ENCODE measurements at places on chromosomes 16 and 17.
A peak's percentile ranks its signal among the peaks of the same experiment; 100 is the strongest.

- DNase-seq, result no peak
These were observed 670.1 kb upstream of the CA10 start for GRCh38 chr17:52828621-52829020.

DNA sequence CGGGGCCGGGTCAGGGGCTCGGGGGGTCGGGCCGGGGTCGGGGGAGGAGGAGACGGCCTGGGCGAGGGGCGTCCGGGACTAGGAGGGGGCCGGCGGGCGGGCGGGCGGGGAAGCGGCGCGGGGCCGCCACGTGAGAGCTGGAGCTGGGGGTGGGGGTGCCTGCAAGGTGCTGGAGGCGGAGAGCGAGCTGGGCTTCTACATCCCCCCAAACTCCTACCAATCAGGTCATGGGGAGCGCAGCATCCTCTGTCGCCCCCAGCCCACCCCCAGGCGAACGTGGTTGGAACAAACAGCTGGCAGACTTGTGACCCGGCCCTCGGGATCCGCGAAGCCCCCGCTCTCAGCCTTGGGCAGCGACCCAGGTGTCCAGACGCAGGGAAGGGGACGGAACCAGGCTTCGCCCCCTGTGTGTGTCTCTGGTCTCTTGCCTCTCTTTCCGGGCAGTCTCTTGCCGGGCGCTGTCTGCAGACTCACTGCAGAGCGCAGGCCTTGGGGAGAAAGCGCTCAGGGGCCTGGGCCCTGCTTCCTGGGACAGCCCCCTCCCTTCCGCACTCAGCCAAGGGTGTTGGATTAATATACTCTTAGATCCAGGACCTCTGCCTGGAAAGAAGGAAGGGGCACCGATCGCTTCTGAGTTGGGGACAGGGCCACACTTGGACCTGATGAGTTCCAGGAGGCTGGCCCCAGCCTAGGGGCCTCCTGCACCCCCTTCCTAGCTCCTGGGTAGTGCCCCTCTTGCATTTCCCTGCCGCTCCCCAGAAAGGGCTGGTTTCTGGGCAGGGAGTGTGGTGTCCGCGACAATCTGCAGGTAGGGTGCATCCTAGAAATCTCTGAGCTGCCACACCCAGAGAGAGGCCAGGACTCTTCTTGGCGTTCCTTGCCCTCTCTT, 722 bp downstream of the RASL10B start:
- DNase-seq, result no peak

- DNase-seq, result no peak
These were observed 23.0 kb downstream of the NSMCE1 start for GRCh38 chr16:27245276-27246172.

DNA sequence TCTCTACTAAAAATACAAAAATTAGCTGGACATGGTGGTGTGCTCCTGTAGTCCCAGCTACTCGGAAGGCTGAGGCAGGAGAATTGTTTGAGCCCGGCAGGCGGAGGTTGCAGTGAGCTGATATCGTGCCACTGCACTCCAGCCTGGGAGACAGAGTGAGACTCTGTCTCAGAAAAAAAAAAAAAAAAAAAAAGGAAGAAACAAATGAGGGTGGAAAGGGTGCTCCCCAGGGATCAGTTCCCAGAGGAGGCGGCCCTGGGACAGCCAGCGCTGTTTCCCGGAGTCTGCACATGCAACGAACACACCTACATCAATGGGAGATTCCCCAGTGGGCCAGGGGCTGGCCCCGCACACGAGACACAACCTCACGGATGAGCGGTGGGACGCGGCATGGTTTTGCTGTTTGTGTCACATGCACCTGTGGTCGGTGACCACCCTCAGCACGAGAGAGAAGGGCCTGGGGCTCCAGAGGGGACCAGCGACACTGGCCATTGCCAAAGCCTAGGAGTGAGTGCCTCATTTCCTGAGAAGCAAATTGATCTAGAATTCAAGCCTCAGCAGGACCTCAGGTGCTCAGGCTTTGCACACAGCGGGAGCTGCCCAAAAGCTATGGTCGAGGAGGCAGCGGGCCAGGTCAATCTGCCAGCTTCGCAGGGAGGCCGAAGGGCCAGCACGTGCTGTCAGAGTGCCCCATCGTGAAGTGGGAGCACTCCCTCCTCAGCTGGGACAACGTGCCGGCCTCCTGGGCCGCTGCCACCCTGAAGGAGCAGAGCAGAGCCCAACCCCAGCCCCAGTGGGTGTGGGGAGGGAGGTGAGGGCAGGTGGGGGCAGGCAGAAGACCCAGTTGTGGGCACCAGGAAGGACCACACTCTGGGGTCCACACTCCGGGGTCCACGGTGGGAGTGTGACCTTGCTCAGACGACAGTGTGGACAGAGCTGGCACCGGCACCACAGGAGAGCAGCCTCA, 13.8 kb upstream of the WDR45B start:
- no peak for DNase-seq

DNA sequence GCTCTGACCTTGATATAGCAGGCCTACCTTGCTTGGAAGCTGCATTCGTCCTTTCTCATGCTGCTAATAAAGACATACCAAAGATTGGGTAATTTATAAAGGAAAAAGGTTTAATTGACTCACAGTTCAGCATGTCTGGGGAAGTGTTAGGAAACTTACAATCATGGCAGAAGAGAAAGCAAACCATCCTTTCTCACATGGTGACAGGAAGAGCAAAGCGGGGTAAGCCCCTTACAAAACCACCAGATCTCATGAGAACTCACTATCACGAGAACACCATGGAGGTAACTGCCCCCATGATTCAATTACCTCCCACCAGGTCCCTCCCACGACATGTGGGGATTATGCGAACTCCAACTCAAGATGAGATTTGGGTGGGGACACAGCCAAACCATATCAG, 6.0 kb upstream of the MAPT start:
- no peak for DNase-seq

- no peak for DNase-seq
These were observed 2.8 kb upstream of the IL21R start for GRCh38 chr16:27398894-27399853.

- peak; percentile 12 for DNase-seq
These were observed 38.0 kb upstream of the CPHXL start for GRCh38 chr16:75764154-75764768.

DNA sequence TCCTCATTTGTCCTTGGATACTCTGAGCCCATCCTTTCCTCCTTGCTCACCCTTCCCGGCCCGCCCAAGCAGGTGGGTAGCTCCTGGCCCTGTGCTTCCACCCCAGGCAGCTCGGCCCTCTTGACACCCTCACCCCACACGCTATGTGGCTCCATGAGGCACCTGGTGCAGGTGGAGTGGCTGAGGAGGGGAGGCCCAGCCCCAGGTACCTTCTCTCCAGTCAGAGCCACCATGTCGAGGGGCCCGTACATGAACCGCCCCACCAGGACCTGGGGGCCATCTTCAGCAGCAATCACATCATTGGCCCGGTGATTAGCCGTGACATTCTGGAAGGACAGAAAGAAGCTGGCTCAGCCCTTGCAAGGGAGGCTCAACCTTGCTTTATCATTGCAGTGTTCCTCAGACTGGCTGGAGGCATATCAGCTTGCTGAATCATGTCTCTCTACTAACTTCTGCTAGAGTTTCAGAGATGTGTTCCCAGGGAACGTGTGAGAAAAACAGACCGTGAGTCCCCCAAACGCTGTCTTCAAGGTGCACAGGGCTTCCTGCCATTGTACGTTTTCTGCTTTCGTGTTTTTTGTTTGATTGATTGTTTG, 20.3 kb downstream of the PIMREG start:
- no peak for DNase-seq

DNA sequence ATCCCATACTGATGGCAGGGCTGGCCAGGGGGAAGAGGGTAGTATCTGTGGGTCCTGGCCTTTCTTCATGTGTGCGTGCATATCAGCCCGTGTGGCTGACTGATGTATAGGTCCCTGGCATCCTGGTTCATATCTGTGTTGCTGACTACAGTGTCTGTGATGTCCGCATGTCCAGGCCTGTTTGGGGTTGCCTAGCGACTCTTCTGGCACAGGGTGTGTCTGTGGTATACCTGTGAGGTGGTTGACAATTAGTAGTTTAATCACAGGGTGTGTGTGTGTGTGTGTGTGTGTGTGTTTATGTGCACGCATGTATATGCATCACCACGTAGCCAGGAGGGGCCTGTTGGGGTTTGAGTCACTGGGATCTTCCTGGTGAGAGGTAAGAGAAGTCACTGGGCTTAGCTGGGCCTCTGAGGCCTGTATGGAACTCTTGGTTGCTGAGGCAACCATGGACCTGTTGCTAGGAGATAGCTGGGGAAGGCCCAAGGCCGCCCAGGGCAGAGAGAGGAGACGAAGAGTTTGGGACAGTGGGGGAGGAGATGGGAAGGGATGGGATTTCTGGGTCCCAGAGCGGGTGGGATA, 603 bp upstream of the TMEM95 start:
- DNase-seq, result no peak

- no peak for DNase-seq
These were observed 1.0 kb downstream of the KIFC3 start for GRCh38 chr16:57801098-57801808.

DNA sequence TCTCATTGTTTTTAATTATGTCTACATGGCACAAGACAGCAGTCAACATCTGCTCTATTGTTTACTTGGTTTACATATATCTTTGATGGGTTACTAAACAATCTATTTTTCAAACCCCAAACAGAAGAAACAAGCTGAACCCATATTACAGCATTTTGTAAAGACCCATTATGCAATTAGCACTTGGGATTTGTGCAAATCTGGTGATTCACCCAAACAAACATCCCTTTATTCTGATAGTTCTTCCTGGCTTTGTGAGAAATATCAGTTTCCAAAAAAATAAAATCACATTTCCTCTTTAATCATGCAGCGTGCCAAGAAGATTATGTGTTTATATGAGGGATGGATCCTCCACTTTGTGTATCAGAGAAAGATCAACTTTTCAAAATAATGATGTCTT, 16.8 kb upstream of the RBFOX1 start:
- no peak for DNase-seq

DNA sequence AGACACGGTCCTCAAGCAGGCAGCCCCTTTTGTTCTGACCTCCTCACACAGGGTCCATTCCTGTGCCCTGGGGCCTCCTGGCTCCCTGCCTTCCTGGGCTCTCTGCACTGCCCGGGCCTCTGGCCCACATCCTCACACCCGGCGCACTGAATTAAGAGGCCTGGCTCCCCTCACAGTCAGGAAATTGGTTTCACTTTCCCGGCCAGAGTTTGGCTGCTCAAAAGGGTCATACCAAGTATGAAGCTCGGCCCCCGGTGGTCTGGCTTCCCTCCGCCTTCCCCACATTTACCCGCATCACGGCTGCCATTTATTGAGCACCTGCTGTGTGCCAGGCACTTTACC, 220.0 kb downstream of the NTN1 start:
- no peak for DNase-seq

DNA sequence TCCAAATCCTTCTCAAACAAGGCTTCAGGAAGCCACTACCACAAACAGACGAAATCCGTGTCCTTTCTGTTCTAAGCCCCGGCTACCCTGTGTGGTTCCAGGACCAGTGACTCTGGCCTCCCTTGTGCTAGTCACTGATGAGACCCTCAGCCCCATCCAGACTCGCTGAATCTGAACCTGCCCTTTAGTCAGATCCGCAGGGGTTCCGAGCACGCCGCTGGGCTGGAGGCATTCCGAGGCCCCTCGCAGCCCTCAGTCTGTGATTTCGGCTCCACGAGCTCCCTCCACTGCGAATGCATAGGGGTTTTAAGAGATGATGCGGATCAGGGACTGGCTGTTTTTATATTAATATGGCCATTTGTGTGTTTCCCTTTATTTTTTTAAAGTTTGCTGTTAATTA, 292.7 kb downstream of the IRF8 start:
- DNase-seq, result no peak

- DNase-seq, result no peak
These were observed 25.4 kb upstream of the ITGB4 start for GRCh38 chr17:75695830-75696271.

DNA sequence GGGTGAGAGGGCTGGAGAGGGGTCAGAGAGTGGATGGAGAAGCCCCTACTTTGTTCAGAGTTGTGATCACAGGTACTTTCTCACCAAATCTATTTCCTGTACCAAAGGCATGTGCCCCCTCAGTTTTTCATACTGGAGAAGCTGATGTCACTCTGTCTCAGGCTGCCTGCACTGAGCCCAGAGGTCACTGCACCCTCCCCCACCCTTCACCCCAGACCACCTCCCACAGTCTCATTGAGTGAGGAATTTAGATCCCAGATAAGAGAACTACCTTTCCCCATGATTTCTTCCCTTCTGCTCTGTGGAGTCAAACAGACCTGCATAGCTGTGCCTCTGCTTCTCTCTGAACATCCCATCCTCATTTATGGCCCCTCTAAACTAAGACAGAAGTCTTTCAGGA, 140.0 kb upstream of the IRX6 start:
- DNase-seq, result no peak

DNA sequence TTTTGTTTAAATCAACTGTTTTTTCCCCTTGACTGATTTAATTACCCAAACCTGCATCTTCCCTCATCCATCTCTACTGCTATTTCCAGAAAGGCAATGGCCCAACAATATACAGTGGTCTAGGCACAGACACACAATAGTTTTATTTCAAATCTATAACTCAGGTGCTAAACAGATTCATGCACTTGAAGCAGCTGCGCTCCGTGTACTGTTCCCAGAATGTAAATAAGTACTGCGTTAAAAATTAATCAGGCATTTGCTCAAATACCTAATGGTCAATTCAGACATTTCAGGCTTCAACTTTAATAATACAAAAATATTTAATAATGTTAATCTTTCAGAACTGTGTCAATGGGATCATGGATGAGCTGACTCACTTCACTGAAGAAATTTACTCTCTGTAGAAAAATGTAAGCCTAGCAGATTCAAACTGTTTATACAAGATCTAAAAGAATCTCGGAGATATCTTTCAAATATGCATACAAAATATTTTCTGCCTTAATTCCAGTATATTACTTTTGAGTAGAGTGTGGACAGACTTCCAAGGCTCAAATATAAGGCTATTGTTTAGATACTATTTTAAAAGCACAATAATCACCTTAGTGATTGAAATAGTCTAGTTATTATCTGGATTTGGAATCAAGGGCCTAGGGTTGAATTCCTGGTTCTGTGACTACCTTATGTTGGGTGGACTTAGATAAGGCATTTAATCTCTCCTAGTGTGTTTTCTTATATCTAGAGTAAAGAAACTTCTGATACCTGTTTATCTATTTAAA, 97.4 kb upstream of the PSMD7 start:
- no peak for DNase-seq

- DNase-seq, result no peak
These were observed 2.7 kb downstream of the MYH13 start for GRCh38 chr17:10370016-10370608.

- DNase-seq, result no peak
These were observed 42.6 kb upstream of the ZNF469 start for GRCh38 chr16:88339930-88340754.

DNA sequence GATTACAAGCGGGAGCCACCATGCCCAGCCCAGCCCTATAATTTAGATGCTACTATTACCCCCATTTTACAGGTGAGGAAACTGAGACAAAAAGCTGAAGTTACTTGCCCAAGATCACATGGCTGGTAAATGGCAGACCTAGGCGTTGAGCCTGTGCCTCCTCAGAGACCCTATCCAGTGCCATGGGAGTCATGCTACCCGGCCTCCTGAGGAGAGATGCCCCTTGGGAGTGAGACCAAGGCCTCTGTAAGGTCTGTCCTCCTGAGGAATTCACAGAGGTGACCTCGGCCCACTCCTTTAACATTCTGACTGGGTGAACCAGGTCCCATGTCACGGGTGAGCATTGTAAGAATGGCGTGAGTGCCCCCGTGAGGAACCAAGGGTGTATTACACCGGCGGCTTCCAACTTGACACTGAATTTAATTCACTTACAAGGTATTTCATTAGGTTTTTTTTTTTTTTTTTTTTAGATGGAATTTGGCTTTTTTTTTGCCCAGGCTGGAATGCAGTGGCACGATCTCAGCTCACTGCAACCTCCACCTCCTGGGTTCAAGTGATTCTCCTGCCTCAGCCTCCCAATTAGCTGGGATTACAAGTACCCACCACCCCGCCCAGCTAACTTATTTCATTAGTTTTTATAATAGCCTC, 95.7 kb downstream of the ABCC6 start:
- peak; percentile 44 for DNase-seq

All from activated CD8-positive, alpha-beta memory T cell treated with anti-CD3 and anti-CD28 coated beads for 1 hour (primary cell).